Stimulated activated CD8-positive, alpha-beta memory T cell treated with anti-CD3 and anti-CD28 coated beads, Interleukin-7, amount 100 ng/mL, for 1 hour (primary cell): ENCODE measurements at places on chromosomes 12 and 14.

- no peak for DNase-seq
Measured at GRCh38 chr12:109879351-109880042, 844 bp downstream of the GLTP start.

DNA sequence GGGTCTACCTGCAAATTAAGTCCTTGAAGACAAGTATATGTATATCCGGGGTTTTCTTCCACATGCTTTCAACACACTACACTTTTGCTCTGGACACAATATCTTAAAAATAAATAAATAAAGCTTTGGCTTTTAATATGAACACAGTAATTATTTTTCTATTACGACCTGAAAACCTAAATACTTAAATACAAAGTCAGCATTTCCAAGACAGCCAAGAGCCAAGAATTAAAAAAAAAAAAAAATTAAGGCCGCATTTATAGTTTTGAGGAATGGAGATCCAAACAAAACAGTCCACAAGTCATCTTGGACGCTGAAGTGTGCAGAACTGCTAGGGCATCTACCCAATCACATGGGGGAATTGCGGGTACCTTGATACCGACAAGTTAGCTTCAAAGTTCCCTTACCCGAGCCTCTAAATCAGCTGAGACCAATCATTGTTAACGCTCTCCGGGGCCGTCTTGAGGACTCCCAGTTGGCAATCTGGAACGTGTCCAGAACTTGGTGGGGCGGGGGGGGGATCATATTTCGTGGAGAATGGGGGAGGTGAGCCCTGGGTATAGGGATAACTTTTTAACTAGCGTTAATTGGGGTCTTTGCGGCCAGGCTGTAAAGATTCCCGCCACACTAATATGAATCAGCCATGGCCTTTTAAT lies 731 bp upstream of the PCNX4 start:
- no peak for DNase-seq

GRCh38 chr12:20452496-20453010 lies 84.2 kb downstream of the PDE3A start:
- no peak for DNase-seq

- no peak for DNase-seq
Measured at GRCh38 chr12:52539083-52539820, 13.7 kb downstream of the KRT71 start.

DNA sequence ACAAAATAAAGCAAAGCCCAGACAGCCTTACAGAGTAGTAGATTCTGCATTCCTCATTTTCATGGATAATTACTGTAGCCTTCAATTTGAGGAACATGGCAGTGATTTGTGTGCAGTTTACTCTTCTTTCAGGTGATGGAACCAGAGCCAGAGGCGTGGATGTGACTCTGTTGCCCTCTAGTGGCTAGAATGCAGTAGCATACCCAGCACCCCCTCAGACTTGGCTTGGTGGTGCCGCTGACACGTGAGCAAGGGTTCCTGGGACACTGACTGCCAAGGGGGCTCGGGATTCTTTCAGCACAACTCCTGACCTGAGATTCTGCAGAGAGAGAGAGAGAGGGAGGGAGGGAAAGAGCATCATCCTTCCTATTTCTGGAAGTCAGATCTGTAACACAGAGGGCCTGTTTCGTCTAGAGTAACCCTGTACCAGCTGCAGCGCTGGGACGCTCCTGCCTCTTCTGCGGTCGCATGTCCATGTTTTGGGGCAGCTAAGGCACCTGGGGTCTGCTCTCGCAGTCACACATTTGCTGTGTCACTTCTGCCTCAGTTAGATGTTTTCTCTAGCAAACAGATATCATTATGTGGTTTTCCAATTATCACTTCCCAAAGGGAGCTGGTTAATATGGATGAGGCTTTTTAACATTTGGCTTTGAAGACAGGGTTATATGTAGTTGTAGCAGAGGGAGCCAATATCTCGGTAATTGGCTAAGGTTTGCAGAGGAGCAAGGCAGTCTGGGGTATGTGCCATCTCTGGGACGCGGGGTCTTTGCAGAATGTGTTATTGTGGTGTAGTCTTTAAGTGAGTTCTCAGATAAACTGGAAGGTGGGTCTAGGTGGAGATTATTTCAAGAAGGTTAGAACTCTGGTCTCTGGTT lies 428.1 kb downstream of the NRXN3 start:
- no peak for DNase-seq

DNA sequence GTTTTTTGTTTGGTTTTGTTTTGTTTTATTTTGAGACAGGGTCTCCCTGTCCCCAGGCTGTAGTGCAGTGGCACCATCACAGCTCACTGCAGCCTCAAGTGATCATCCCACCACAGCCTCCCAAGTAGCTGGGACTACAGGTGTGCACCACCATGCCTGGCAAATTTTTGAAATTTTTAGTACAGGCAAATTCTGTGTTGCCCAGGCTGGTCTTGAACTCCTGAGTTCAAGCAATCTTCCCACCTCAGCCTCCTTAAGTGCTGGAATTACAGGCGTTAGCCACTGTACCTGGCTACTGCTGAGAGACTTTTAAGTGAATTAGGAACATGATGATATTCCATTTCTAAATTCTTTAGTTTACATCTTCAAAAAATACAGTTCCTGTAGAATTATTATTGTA lies 2.6 kb downstream of the LYZ start:
- no peak for DNase-seq

GRCh38 chr12:70351076-70351475 lies 15.0 kb upstream of the KCNMB4 start:
- no peak for DNase-seq

GRCh38 chr12:131380965-131381705 lies 329.8 kb upstream of the SFSWAP start:
- DNase-seq, result no peak

DNA sequence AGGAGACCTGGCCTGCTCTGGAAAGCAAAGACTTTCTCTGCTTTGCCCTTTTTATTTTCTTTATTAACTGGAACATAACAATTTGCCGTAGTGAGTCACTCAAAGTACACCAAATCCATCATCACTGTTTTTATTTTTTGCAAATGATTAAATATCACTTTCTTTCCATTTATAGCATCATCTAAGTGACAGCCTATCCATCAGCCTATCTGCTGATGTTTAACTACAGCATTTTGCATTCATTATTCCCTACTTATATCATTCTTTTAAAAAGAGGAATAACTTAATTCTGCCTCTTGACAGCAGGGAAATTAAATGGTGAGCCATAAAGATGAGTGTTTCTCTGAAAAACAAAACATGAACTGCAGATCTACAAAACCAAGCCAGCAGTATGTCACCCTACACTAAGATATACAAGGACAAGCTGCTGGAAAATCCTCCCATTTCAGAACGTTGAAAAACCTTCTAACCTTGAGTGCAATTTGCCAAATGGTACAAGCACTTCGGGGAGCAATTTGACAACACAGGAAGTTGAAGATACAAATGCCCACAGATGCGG lies 821.3 kb upstream of the TMEM132C start:
- DNase-seq, result no peak

DNA sequence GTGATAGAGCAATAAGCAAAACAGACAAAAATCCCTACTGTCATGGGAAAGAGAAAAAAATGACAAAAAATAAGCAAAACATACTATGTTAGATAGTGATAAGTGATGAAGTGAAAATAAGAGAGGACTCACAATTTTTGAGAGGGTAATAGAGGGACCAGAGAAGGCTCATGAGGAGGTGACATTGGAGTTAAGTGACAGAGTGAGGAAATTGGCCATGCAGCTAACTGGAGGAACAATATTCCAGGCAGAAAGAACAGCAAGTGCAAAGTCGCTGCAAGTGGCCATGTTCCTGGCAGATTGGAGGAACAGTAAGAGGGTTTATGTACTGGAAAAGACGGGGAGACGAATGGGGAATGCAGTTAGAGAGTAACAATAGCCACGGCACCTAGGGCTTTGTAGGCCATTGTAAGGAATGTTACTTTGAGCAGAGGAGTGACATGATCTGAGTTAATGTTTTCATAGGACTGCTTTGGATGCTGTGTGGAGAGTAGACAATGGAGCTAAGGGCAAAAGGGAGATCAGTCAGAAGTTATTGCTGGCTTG lies 1.4 kb upstream of the SAV1 start:
- no peak for DNase-seq

- DNase-seq, result no peak
Measured at GRCh38 chr12:118103201-118103600, 610 bp downstream of the VSIG10 start.

GRCh38 chr14:64968167-64968566 lies 4.0 kb downstream of the RAB15 start:
- no peak for DNase-seq

- DNase-seq, result no peak
Measured at GRCh38 chr12:130966443-130967030, 12.8 kb downstream of the ADGRD1 start.

DNA sequence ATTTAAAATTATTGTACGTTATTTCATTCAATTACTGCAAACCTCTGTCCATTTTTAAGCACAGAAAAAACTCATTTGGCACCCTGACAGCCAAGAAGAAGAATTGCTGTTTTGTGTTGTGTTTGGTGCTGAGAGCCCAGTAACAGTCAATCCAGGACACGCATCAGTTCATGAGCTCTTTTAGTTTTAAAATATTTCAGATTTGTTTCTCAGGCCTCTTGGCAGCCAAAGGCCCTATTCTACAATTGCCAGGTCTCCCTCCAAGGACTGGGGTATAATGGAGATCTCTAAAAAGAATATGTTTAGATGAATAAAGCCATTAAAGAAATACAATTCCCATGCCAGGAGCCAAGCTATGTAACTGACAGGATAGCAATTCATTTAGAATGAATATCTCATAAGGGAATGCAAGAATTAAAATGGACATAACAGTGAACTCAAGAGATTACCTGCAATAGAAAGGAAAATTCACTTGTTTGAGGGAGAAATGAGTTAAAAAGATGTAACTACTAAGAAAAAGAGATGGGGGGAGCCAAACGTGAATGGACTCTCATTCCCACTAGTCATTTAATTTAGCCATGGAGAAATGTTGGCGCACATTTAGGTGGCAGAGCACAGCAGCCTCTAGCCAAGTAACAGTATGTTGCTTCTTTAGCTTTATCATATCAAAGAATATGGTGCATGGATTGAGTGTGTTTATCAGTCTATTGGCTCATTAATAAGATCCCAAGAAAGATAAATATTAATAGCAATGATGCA lies 140.6 kb upstream of the PELI2 start:
- DNase-seq, result no peak

GRCh38 chr14:99749763-99750715 lies 43.2 kb upstream of the EML1 start:
- no peak for DNase-seq

GRCh38 chr14:100375266-100375962 lies 52.3 kb downstream of the SLC25A47 start:
- no peak for DNase-seq

DNA sequence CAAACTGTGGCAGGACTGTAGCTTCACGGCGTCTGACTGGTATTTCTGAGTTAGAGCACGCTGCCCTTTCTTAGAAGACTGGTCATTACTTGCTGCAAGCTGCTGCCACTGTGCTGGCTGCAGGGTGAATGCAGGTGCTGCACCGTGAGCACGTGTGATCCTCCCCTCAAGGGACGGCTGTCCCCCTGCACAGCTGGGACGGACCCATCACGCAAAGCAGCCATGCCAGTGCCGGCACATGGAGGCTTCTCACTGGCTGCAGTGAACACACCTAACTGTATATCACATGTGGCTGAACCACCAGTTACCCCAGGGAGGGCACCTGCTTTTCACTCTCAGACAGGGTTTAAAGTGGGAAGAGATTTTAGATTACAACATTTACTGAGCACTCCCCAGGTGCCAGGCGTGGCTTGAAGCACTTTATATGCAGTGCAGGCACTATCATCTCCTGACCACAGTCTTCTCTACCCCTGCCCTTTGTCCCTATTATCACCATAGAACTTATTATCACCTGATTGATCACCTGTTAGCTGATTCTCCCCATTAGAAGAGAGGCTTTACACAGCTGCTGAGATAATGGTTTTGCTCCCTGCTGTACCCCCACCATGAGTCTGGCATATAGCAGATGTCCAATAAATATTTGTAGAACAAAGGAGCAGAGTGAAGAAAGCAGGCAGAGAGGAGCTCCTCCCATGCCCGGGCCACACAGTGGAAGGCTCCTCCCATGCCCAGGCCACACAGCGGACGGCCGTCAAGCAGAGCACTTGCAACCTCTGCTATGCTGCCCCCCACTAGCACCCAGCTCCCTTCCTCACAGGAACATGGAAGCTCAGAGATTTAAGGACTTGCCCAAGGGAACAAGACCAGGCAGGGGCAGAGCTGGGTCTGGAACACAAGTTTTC lies 25.9 kb downstream of the SLC25A47 start:
- DNase-seq, result no peak

DNA sequence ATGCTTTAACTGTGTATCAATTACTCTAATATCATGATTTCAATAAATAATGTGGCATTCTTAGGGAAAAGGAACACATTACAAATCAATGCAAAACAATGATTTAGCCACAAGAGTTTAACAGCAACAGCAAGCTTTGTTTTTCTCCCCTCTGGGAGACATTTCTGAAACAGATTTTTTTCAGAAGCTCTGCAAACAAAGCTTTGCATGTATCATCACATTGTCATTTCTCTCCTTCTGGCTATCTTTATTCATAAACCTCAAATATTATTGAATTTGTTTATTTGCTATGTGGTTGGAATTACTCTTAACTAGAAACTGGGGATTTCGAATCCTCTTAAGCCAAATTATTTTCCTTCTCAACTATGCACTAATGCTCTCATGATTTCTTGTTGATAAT lies 278.4 kb upstream of the ATXN7L3B start:
- no peak for DNase-seq

DNA sequence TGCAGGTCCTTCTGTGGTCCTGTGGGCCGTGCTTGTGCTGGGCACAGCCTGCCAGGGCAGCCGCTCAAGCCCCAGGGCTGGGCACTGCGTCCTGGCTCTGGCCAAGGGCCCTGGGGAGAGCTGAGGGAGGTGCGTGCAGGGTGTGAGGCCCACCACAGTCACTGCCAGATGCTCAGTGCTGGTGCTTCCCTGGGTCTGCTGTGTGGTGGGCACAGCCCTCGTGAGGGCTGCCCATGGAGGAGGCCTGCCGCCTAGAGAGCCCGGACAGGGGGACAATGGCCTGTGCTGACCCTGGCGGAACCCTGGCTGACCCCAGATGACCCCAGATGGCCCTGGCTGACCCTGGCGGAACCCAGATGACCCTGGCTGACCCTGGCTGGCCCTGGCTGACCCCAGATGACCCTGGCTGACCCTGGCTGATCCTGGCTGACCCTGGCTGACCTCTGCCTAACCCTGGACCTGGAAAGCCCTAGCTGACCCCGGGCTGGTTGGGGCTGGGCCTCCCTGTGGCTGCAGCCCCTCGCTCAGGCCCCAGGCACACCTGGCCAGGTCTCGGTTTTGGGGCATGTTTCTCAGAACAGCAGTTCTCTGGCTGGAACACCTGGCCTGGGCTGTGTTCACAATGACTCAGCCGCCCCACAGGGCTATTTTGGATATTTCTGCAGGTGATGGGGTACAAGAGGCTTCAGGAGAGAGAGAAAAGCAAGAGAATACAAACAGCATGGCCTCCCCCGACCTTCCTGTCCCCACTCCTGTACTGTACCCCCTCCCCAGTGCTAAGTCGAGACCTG lies 55.4 kb downstream of the TMEM121 start:
- DNase-seq, result no peak
